ENCODE measurements at places on chromosomes 12 and 14. TPM values are rescaled to one million over a fixed set of nuclear protein-coding genes. Genes with fewer than 3 reads are reported as not detected.

TPH2 gene
- total RNA-seq, result not detected

GRCh38 chr14:104322531-104323366 is 184.4 kb downstream of the KIF26A start:
- no peaks in the 10 kb centered on the region for H3K36me3 ChIP-seq
- H3K27me3 ChIP-seq, result no peaks in the 10 kb centered on the region
- H3K27ac ChIP-seq, result no peak overlapping the region
- H3K4me3 ChIP-seq, result no peak overlapping the region
- no peaks in the 10 kb centered on the region for H3K4me1 ChIP-seq
- no peak for DNase-seq

PGF gene
- 22.6 TPM for total RNA-seq

- H3K27me3 ChIP-seq, result no peaks in the 10 kb centered on the region
- H3K4me3 ChIP-seq, result no peak overlapping the region
- H3K27ac ChIP-seq, result no peak overlapping the region
These were observed 172.4 kb upstream of the SOX5 start for GRCh38 chr12:24121911-24122310.

GRCh38 chr14:68796418-68797101 is 3.7 kb upstream of the ZFP36L1 start:
- H3K27ac ChIP-seq, result peak overlapping the region; percentile 94
- H3K36me3 ChIP-seq, result peaks cover 3% of the 10 kb centered on the region
- no peaks in the 10 kb centered on the region for H3K27me3 ChIP-seq
- no peak for DNase-seq
- peak overlapping the region; percentile 94 for H3K4me3 ChIP-seq

EPS8 gene
- 174 TPM for total RNA-seq

DNA sequence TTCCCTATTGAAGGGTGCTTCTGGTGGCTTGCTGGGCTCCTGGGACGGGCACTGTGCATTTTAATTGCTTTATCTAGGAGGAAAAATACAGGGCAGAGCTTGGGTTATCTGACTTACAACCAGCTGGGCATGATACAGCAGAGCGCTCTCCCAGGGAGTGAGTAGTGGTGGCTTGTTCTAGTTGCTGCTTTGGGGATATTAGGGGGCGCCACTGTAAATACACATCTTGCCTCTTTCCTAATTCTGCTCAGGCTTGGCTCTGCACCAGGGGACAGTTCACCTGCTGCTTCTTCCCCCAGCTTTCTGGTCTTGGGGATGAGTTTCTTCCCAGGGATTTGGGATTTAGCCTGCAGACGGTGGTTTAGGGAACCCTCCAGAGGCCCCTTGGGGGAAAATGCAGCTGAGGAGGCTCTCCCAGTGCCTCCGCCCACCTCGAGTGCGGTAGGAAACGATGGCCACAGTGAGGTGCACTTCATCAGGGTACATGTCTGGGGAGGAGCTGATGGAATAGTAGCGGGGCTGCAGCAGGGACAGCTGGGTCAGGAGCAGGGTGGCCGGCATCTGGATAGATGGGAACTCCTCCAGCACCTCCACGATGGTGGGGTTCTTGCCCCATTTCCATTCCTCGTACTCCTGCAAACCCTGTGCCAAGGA is 36.9 kb upstream of the FBXO21 start:
- no peaks in the 10 kb centered on the region for H3K36me3 ChIP-seq
- no peak overlapping the region for H3K4me3 ChIP-seq
- no peaks in the 10 kb centered on the region for H3K27me3 ChIP-seq
- H3K27ac ChIP-seq, result no peak overlapping the region
- DNase-seq, result no peak

DNA sequence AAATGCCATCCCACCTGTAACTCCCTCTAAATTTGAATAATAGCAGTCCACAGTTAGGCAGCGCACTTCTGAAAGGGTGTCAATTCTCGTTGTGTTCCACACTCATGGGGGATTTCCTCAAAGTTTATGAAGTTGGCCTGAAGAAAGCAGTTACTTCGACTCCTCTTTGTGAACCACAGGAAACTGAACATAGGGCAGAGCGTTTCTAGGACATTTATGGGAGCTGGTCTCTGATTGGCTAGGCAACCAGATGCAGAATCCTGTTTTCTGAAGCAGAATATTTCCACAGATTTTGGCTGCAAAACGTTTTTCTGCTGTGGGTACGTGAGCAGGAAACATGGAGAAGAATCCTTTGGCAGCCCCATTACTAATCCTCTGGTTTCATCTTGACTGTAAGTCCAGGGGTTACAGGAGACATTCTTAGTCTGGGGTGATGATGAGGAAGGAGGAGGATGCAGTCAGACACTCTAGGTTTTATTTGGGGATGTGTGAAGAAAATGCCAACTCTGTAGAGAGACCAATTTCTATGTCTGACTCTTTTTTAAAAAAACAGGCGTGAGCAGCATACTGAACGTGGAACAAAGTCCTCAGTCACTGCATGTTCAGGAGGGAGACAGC is 431.5 kb upstream of the OR4E1 start:
- DNase-seq, result no peak
- H3K4me3 ChIP-seq, result no peak overlapping the region
- no peaks in the 10 kb centered on the region for H3K4me1 ChIP-seq

DNA sequence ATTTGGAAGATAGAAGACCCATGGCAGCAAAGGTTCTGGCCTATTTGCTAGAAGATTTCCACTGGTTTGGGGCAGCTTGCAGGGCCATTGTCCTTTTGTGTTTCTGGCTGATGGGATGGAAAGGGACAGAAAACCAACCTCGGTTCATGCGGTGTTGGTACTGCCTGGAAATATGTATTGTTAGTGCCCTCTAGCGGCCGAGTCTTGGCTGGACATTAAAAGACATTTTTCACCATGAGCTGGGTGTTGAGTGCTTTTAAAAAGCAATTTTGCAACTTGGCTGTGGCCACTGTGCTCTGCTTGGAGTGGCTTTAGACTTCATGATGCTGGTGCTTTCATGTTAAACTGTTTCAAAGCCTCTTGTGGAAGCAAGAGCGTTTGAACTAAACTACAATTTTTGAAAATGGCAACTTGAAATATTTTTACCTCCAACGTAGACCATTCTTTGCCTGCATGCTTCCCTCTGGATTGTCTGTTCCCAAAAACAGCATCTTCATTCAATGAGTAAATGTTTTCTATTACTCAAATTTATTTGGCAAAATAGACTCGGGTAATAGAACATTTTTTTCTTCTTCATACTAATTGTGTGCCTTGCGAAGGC is 102.7 kb upstream of the TBX5 start:
- H3K27ac ChIP-seq, result no peak overlapping the region
- peak; percentile 61 for DNase-seq
- H3K4me3 ChIP-seq, result no peak overlapping the region
- H3K36me3 ChIP-seq, result no peaks in the 10 kb centered on the region

PSEN1 gene
- total RNA-seq, result 77.6 TPM

GRCh38 chr14:50018201-50018932 is 98.0 kb downstream of the VCPKMT start:
- H3K27ac ChIP-seq, result peak overlapping the region; percentile 65
- H3K4me3 ChIP-seq, result no peak overlapping the region

MORN3 gene
- total RNA-seq, result not detected

SLC39A5 gene
- total RNA-seq, result 1.5 TPM

DNA sequence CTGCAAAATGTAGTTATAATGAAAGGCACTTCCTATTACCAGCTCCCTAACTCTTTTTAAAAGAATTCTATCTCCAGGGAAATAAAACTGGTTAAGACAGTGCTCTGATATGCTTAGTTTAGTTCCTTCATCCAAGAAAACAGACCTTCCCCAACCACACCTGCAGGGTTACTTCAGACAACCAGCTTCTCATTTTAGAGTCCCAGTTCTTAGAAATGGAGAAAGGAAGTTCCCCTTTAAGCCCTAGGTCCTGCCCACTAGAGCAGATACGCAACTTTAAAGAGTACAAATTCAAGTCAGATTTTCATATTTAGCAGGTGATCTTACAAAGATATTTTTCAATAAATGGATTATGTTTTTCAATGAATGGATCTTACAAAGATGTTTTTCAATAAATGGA is 4.4 kb upstream of the WSB2 start:
- H3K4me3 ChIP-seq, result no peak overlapping the region
- peaks cover 3% of the 10 kb centered on the region for H3K36me3 ChIP-seq
- DNase-seq, result no peak
- H3K27me3 ChIP-seq, result no peaks in the 10 kb centered on the region
- H3K27ac ChIP-seq, result no peak overlapping the region
- H3K4me1 ChIP-seq, result peaks cover 5% of the 10 kb centered on the region

DNA sequence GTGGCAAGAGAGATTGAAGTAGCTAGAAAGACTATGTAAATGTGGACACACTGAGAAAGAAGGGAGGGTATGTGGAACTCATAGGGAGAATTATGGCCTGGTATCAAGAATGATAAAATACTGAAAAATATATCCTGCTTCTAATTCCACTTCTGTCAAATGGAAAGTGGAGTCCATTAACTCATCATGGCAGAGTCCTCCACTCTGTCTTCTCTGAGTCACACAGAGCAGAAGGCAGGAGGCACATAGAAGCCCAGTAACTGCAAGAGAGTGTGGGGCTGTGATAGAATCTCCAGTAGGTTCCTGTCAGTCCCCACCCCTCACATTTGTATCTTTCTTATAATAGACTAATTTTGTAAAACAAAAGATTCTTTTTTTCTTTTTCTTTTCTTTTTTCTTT is 223.7 kb downstream of the AKAP6 start:
- H3K27me3 ChIP-seq, result no peaks in the 10 kb centered on the region
- no peaks in the 10 kb centered on the region for H3K36me3 ChIP-seq
- H3K4me1 ChIP-seq, result no peaks in the 10 kb centered on the region
- DNase-seq, result no peak

GRCh38 chr14:96906434-96906833 is 109.3 kb downstream of the VRK1 start:
- no peaks in the 10 kb centered on the region for H3K4me1 ChIP-seq
- H3K4me3 ChIP-seq, result no peak overlapping the region
- no peak for DNase-seq
- H3K27ac ChIP-seq, result no peak overlapping the region
- H3K36me3 ChIP-seq, result no peaks in the 10 kb centered on the region

- H3K36me3 ChIP-seq, result no peaks in the 10 kb centered on the region
- H3K27ac ChIP-seq, result no peak overlapping the region
- no peaks in the 10 kb centered on the region for H3K27me3 ChIP-seq
- peaks cover 13% of the 10 kb centered on the region for H3K4me1 ChIP-seq
- no peak for DNase-seq
These were observed 449.3 kb downstream of the FOXG1 start for GRCh38 chr14:29215853-29216252.

KERA gene
- not detected for total RNA-seq

DNA sequence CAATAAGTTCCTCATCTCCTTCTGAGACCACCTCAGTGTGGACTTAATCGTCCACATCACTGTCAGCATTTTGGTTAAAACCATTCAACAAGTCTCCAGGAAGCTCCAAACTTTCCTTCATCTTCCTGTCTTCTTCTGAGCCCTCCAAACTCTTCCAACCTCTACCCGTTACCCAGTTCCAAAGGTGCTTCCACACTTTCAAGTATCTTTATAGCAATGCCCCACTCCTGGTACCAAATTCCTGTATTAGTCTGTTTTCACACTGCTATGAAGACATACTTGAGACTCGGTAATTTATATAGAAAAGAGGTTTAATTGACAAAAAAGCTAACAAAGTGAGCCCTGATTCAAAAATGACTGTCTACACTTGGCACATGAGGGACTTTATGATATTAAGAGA is 22.8 kb downstream of the EMP1 start:
- no peaks in the 10 kb centered on the region for H3K4me1 ChIP-seq
- no peaks in the 10 kb centered on the region for H3K27me3 ChIP-seq
- no peak overlapping the region for H3K27ac ChIP-seq
- no peak for DNase-seq
